CD4-positive, alpha-beta T cell treated with Interleukin-15 for 4 hours (primary cell): ENCODE measurements at places on chromosomes 5 and 9.
A peak's percentile ranks its signal among the peaks of the same experiment; 100 is the strongest.

- DNase-seq: no peak
These were observed 56.1 kb downstream of the GRIA1 start for GRCh38 chr5:153546566-153546965.

- no peak for DNase-seq
These were observed 23.1 kb upstream of the FRRS1L start for GRCh38 chr9:109190151-109190550.

- DNase-seq: no peak
These were observed 491.9 kb downstream of the PDE4D start for GRCh38 chr5:59401637-59402036.

DNA sequence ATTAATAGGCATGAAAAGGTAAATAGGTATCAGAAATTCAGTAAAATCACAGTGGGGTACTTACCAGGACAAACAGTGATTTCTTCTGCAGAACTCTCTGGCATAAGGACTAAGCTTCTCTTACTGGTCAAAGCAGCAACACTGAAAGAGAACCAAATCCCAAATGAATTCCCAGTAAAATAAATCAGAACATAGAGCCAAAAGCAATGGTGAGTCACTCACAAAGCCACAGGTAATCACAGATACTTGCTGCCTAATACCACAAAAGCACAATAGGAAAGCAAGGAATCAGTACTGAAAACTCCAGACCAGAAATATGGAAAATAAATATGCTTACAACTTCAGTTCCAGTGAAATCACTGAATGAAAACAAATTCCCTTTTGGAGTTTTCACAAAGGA, 50.7 kb downstream of the UIMC1 start:
- no peak for DNase-seq

GRCh38 chr5:24188216-24188925, 456.4 kb downstream of the CDH10 start:
- DNase-seq: no peak

DNA sequence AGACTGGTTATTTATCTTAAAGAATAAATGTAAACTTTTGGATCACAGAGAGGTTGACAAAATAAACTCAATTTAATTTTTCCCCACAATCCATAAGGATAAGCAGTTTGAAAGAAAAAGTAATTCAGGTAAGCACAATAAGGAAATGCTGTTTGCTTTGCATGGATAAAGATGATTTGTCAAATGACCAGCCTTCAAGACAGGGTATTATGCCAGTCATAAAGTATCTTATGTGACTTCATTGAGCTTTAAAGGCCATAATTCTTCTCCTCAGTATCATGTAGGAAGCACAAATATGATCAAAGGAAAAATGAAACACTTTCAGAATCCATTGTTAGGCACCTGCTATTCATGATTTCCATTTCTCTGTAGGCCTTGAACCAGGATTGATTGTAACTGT, 180.7 kb upstream of the PPP1R2B start:
- no peak for DNase-seq

DNA sequence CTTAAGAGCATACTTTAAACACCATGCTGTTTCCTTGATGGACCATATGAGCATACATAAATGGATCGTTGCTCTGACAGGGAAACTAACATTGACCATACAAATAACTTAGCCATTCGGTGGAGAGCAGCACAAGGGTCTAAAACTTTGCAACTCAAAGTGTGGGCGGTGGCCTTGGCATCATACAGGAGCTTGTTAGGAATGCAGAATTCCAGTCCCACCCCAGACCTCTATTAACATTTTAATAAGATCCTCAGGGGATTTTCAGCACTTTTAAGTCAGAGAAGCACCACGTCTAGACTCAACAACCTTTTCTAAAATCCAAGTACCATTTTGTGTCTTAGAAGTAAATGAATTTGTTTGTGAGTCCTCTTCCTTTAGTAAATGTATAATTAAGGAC, 260.9 kb downstream of the EBF1 start:
- no peak for DNase-seq

- DNase-seq: no peak
These were observed 91.2 kb downstream of the IRX2 start for GRCh38 chr5:2660315-2660714.

DNA sequence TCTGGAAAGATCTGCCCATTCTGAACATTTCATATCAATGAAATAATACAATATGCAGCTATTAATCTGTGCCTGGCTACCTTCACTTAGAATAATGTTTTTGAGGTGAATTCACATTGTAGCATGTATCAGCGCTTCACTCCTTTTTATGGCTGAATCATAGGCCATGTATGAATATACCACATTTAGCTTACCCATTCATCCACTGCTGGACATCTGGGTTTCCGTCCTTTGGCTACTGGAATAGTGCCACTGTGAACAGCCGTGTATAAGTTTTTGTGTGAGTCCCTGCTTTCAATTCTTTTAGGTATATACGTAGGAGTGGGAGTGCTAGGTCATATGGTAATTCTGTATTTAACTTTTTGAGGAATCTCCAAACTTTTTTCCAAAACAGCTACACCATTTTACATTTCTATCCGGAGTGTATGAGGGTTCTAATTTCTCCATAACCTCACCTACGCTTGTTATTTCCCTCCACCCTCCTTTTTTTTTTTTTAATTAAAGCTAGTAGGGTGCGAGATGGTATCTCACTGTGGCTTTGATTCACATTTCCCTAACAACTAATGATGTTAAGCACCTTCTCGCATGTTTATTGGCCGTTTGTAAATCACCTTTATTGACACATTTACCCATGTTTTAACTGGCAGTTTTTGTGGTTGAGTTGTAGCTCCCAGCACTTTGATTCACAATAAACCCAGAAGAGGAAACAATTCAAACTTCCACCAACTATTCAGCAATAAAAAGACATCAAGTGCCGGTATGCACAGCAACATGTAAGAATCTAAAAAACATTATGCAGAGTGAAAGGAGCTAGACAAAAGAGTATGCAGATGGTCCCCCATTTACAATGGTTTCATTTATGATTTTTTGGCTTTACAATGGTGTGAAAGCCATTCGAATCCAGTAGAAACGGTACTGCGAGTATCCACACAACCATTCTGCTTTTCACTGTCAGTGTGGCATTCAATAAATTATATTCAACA, 8.1 kb downstream of the SEMA4D start:
- DNase-seq: peak; percentile 84

GRCh38 chr5:125551246-125551645, 804.8 kb upstream of the ZNF608 start:
- DNase-seq: no peak

- no peak for DNase-seq
These were observed 100.3 kb upstream of the SPIN1 start for GRCh38 chr9:88287972-88288371.

DNA sequence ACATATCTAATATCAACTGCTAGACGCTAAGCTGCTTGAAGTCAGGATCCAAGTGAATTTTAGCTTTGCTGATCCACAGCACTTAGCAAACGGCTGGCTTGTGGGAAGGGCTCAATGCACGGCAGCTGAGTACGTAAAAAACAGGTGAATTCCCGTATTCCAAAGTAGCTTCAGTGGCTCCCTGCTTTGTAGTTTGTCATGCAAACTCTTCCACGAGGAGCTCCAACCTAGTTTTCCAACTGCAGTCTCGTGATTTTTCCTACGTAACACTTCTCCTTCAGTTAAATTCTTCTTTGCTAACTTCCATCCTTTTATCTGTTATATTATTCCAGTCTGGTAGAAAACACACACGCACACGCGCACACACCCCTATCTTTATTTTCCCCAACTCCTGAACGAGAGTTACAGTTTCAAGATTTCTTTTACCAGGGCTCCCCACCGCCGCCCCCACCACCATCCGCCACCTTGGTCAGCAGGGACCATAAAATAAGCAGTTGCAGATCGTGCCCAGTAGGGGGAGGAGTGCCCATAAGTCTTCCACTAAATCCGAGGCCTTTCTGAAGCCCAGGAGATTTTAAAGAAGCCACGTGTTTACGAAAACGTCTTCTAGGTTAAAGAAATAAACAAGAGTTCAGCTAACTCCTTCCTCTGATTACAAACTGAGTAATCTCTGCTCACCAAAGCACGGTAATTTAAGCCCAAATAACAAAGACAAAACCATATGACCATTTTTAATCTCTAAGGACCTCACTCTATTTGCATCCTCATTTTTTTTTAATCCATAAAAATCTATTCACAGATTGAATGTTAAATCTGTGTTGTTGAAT, 34.8 kb upstream of the TRIO start:
- peak; percentile 9 for DNase-seq

GRCh38 chr9:87461256-87461655, 36.4 kb upstream of the DAPK1 start:
- no peak for DNase-seq

DNA sequence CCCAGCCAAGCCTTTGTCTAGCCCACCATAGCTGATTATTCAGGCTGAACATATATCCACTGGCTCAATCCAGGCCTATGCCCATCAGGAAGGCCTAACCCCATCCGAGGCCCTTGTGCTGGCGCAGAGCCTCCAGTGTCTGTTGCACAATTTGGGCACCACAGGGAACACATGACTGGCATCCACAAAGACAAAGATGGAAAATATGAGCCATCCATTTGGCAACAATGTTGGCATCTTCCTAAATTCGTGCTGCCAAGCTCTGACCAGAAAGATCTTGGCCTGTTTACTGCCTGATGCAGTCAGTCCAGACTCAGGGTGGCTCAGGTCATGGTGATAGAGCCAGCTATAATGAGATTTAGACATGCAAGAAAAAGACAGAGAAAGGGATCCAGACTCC, 233.8 kb downstream of the PIK3R1 start:
- DNase-seq: no peak

DNA sequence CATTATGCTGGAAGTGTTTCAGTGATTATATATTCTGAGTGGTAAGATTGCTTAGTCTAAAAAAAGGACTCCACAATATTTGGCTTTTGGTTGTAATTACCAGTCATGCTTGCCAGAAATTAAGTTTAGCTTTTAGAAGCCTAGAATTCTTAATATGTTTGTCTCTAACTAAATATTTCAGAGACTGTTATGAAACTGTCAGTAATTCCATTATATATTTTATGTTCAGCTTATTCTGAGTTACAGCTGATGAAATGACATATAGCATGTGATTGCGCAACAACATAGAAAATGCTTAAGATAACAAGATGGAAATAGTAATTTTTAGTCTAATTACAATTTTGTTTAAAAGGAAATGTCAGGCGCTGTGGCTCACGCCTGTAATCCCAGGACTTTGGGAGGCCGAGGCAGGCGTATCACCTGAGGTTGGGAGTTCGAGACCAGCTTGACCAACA, 44.2 kb downstream of the KIAA1958 start:
- no peak for DNase-seq

DNA sequence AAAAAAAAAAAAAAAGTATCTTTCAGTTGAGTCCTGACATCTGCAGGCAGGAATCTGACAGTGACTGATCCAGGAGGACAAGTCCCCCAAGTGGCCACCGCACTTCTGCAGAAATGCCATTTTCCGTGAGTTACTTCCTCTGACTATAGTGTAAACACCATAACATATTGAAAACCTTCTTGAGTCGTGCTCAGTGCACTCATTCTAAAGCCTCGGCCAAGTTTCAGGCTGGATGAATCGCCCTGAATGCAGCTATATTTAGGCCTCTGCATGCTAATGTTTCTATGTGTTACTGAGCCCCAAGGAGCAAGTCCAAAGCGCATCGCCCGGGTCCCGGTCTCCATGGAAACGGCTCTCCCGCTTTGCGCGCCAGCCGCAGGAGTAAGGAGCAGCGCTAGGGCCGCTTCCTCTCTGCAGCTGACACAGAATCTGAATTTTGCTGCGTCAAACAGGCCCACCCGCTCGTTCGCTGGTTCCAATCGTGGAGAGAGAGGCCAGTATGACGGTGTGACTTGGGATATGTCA, 335.4 kb downstream of the MSX2 start:
- no peak for DNase-seq

DNA sequence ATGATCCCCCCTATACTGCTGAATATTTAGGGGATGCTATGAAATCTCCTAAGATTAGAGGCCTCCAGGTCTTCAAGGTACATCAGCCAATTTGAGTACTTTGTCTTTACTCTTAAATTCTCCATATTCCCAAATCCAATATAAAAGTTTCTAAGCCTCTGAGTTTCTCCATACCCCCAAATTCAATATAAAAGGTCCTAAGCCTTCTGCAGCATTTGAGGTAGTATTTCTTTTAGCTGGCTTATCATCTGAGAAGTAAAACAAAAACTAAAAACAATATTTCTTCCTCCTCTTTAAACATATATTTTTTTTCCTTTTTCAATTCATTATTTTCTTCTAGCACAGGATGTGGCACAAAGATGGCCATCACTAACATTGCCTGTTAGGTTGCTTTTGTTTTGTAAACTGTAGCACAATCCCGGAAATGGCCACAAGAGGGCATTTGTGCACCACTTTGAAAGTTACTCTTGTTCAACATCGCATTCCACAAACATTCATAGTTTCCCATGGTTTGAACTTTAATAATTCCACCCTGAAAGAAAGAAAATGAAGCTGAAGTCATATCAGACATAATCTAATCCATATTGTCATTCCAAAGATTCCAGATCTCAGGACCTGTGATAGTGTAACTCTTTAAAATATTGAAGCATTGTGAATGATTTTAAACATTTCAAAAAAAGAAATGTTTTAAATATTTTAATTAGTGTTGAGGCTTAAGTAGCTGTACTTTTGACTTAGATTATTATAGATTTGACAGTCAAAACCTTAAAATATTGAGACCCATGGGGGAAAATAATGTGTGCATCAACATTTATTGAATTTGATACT, 21.0 kb upstream of the SCGB3A2 start:
- DNase-seq: peak; percentile 34

GRCh38 chr5:167245868-167246267, 1045.6 kb upstream of the WWC1 start:
- DNase-seq: no peak

DNA sequence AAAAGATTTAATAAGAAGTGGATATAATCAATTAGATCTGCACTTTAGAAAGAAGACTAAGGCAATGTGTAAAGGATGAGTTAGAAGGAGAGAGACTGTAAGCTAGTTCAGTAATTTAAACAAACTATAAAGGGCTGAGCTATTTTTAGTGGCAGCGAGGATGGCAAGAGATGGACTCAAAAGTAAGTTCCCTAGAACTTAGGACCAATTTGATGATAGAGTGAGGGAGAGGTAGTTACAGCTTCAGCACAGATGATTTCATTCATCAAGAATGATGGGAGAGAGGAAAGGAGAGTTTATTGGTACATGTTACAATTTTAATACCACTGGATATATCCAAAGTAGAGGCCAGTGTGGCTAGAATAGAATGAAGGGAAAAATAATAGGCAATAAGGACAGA, 19.1 kb downstream of the NADK2 start:
- DNase-seq: no peak

GRCh38 chr9:133113949-133114885, 6.8 kb downstream of the RALGDS start:
- no peak for DNase-seq
